ENCODE measurements at places on chromosomes 5 and 9.

- no peak for DNase-seq
Observed at GRCh38 chr9:121837113-121837961, 185.9 kb downstream of the DAB2IP start.

DNA sequence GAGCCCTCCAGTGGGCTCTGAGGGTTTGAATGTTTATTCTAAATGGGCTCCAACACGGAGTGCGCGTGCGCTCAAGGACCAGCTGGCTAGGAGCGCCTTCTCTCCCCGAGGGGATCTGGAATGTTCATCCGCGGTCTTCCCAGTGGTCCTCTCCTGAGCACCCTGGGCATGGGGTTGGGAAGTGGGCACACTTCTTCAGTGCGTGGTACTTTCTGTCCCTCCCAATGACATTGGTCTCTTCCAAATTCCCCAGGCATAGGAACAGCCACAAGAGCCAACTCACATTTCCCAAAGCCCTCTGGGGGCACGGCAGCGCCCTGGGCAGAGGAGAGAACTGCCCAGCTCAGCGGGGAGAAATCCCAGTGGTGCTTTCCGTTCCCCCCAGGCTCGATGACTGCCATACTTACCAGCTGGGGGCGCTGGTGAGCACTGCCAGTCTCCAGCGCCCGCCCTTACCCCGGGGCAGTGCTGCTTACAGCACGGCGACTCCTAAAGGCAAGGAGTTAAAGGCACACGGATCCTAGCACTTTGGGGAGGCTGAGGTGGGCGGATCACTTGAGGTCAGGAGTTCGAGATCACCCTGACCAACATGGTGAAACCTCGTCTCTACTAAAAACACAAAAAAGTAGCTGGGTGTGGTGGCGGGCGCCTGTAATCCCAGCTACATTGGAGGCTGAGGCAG, 29.9 kb upstream of the OBP2B start:
- DNase-seq = peak; percentile 11

- DNase-seq = no peak
Observed at GRCh38 chr9:22060831-22061383, 51.8 kb upstream of the CDKN2B start.

GRCh38 chr5:125026867-125027731, 280.7 kb upstream of the ZNF608 start:
- DNase-seq = no peak

GRCh38 chr9:117821954-117822353, 117.8 kb downstream of the TLR4 start:
- DNase-seq = no peak

- no peak for DNase-seq
Observed at GRCh38 chr5:178649580-178649979, 22.7 kb upstream of the CLK4 start.

DNA sequence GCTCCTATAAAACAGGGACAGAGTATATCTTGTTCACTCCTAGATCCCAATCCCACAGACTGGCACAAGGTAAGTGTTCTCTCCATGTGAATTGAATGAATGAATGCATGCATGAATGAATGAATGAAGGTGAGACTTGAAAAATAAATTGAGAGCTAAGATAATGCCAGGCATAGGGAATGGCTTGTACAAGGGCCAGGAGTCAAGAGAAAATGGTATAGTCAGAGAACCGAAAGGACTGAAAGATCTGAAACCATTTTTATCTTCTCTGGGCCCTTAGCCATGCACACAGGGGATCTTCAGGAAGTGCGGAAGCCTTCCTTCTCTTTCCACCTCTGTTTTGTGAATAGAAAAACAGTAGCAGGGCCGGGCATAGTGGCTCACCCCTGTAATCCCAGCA, 48.4 kb upstream of the FABP6 start:
- DNase-seq = no peak

DNA sequence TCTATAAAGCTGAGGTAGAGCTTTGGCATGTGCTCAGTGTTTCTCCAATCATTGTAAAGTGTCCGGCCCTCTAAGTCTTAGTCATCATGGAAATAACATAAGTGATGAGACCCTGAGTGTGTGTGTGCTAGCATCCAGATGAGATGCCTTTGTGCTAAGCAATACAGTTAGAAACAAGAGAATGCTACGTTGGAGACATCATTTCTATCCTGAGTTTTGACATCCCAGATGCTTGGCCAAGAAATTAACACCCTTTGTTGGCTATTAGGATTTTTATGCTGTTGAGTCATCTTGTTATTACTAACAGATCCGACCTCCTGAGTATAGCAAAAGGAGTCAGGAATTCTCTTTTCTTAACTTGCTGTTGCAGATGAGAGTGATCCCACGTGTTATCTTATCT, 508.0 kb downstream of the GADD45G start:
- DNase-seq = no peak

- no peak for DNase-seq
Observed at GRCh38 chr5:117829646-117830045, 1158.7 kb downstream of the DTWD2 start.

DNA sequence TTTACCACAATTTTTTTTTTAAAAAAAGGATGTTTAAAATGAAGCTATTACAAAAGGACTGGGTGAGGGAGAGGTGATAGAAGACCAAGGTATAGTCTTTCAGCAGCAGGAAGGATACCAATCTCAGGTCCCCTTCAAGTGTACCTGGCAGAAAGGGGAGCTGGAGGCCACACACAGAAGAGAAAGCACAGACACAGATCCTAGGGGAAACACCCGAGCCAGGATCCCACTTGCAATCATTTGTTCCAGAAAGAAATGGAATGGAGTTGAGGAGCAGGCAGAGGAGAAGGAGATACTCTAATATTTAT, 5.6 kb downstream of the GNPDA1 start:
- DNase-seq = no peak

DNA sequence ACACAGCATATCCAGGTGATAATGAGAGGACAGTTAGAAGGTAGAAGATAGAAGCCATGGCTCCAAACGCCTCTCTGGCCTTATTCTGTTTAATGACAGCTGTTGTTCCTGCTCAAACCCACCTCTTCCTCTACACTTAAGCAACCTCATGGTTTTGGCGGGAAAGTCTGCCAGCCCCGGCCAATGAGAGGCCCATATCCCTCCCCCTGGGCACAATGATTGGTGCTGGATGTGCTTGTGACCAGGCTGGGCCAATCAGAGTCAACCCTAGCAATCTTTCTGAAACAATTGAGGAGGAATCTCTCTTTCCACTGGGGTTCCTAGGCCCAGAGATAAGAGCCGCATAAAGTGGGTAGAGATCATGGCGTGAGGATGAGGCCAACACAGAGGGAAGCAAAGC, 4.8 kb upstream of the GFI1B start:
- no peak for DNase-seq

DNA sequence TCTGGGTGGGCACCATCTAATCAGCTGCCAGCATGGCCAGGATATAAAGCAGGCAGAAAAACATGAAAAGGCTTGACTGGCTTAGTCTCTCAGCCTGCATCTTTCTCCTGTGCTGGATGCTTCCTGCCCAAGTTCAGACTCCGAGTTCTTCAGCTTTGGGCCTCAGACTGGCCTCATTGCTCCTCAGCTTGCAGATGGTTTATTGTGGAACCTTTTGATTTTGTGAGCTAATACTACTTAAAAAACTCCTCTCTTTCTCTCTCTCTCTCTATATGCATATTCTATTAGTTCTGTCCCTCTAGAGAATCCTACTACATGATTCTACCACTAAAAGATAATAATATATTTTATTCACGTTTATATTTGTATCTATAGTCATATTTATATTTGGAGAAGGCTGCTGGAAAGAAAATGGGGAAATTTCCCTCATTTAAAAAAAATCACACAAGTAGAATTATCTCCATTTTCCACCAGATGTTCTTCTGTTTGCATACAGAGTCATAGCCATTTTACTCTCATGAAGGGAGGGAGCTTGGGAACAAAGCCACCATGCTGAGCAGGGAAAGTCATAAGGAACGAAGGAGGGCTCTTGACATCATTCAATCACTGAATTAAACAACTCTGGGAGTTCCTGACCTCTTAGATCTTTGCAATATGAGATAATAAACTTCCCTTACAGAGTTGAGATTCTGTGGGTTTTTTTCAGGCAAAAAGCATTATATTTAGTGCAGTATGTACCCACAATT, 1137.4 kb upstream of the CDH18 start:
- no peak for DNase-seq

DNA sequence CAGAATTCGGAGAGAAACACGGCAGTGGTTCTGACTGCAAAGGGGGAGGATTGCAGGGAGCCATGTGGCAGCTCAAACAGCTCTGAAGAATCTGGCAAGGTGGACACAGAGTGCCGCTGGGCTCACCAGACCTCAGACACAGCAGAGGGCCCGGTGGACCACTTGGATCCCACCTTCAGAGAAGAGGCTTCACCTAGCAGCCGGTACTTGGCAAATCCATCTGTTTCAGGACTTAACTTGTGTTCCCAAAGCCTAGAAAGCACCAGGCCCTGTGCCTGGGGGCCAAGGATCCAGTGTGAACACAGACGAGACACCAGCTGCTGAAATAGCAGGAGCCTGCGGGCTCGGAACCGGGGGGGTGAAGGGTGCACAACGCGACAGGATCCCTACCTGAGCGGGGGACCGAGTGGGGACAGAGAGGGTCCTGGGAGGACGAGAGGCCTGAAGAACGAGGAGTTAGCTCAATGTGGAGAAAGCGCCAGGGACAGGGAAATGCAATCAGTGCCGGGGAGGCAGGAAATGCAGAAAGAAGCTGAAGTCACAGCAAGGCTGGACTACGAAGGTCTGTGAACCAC, 44.6 kb downstream of the BTNL9 start:
- DNase-seq = no peak

- DNase-seq = no peak
Observed at GRCh38 chr9:69949396-69949795, 94.3 kb upstream of the MAMDC2 start.

- DNase-seq = no peak
Observed at GRCh38 chr9:89523948-89524347, 26.0 kb upstream of the SEMA4D start.

DNA sequence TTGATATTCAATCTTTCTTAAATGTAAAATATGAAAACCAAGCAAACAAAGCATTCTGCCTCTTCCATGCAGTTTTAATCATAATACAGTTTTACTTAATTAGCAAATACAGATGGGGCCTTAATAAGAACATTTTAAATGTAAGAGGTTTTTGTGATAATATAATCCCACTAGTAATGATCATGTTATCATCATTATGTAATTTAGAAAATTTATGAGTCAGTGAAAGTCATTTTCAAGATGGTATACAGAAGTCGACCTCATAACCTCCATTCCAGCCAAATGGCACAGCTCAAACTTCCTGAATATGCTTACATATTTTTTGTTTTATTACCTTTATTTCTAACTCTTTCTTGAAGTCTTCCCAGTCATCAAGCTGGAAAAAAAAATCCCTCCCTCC, 102.2 kb upstream of the GNA14 start:
- DNase-seq = no peak

DNA sequence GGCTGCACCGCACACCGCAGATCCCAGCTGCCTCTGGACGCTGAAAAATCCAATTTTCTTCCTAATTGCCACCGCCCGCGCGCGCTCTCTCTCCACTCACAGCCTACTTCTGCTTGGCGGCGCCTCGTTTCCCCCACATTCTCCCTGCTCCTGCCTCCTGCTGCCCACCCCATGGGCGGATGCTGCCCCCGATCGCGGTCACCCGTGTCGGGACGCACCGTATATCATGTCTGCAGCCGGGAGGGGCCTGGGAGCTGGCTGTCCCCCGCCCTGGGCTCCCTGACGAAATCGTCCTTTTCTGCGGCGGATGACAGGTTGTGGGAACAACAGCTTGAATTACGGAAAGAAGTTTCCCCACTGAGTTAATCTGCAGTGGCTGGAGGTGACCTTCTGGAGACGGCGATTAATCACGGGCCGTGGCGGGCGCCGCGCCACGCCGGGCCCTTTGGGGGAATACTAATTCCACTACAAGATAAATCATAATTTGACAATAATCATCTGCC, 36.3 kb upstream of the PSD2 start:
- no peak for DNase-seq

GRCh38 chr5:124022966-124023365, 511.0 kb downstream of the CSNK1G3 start:
- no peak for DNase-seq

- no peak for DNase-seq
Observed at GRCh38 chr5:88787856-88788255, 95.1 kb downstream of the MEF2C start.

DNA sequence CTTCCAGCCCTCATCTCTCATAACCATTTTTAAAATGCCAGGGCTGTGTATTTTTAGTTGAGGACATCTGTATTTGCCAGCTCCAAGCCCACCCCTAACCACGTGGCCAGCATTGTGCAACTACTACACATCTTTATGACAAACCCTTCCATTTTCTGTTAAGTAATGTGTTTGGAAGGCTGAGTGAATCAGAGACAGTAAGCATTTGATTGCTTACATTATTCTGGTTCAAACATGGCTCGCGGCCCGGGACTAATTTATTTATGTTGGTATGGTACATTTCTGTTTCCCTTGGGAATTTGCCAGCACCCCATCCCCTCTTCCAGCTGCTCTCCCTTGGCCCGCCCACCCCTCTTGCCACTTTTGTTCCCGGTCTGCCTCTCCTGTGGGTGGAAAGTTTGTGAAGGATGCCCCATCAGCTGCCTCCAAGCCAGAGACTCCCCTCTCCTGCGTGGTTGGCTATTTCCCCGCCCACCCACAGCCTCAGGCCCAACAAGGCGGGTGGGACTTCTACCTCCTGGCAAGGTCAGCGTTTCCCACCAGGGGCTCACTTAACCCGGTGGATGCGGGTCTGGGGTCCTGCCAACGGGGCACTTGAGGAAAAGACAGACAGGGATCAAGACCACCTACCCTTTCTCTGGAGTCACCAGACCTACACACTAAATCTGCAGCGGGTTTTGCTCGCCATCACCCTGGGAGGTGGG, 162.2 kb downstream of the HSD17B3 start:
- no peak for DNase-seq

- no peak for DNase-seq
Observed at GRCh38 chr5:16597946-16598694, 18.7 kb downstream of the RETREG1 start.

All from RCC 7860 (cell line).